Activated CD8-positive, alpha-beta memory T cell treated with anti-CD3 and anti-CD28 coated beads for 4 hours (primary cell): ENCODE measurements at places on chromosomes 1 and 21.

- no peak for DNase-seq
Observed at GRCh38 chr1:121516234-121516967, 331.6 kb downstream of the SRGAP2C start.

DNA sequence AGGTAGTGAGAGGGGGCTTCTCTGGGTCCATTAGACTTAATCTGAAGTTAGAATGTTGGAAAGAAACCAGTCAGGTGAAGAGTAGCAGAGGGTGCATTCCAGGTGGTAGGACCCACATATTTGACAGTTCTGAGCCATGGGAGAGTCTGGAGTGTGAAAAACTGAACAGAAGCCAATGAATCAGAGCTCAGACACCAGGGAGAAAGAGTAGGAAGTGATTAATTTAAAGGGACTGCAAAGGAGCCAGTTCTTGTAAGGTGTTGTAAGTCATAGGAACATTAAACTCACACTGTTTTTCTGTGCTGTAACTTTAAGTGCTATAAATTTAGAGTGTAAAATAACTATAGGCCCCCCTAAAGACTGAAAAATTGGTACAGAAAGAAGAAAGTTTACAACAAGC, 5.9 kb upstream of the DHX9 start:
- no peak for DNase-seq

DNA sequence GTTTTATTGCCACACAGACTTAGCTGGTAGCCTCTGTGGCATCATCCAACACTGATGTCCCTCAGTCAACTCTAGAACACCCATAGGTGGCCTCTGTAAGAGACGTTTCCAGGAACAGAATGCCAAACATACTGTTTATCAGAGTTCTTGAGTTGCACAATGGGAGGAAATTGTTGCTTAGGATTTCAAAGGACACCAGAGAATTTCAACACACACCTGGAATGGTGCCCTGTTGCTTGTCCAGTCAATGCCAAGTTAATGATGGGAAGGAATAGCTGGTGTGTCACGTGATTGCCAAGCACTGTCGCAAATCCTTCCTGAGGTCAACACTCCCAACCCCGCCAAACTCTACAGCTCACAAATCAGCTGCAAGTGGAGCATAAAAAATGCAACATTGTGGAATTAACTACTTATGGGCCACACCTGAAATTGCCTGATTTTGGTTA, 28.6 kb upstream of the DUSP23 start:
- DNase-seq, result no peak

DNA sequence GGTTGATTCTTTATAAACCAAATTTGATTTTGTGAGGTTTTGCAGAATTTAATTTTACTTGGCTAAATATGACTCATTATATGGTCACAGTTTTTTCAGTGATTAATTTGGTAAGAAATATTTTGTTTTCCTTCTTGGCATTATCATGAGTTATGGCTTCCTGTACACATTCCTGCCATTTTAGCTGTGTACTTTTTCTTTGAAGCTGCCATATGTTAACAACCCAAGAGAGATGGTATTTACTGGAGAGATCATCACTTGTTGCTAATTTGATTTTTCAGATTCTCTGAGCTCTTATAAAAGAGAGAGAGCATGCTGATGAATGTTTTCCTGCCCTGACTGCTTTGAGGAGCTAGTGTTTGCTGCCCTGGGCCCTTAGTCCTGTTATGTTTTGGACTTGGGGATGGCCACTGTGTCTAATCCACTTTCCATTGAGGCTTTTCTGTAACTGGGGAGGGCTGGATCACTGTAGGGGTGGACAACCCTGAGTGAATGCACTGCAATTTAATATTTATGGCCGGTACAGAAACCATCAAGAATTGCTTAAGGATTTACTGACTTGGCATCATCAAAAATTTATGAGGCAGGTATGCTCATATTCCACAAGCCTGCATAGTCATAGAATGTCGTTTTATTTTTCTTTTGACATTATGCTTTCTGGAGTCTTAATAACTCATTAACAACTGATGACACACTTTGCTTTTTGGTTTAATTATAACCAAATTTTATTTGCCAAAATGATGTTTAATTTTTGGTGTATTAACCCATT, 200.9 kb downstream of the DISC1 start:
- DNase-seq, result no peak

GRCh38 chr1:7594714-7595295, 176.3 kb upstream of the VAMP3 start:
- no peak for DNase-seq

DNA sequence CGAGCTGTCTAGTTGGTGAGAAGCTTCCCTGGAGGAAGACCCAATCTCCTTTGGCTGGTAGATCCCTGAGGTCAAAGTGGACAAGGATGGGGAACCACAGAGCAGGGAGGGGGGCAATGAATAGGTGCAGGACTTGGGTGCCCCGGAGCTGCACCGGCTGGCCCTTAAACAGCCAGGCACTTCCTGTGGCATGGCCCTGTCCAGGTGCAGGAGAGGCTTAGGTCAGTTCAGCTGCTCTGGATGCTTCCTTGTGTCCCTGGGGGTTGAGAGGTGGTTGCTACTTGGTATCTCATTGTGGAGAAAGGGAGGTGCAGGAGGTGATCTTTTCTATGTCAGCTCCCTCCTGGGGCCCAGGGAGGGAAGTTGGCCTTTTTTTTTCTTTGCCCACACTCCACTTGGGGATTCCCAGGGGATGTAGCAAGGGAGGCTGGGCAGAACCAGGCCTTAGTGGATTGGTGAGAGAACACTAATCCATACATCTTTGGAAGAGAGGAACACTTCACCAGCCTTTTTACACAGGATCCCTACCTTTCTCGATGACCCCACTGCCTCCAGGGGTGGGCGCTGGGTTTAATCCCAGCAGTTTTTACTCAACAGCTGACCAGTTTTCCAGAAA, 1.2 kb upstream of the ST3GAL3 start:
- no peak for DNase-seq

- DNase-seq, result no peak
Observed at GRCh38 chr1:29793101-29793546, 556.8 kb downstream of the PTPRU start.

- no peak for DNase-seq
Observed at GRCh38 chr1:223462866-223463404, 69.7 kb downstream of the CCDC185 start.

GRCh38 chr21:33643658-33644311, 1.5 kb downstream of the ITSN1 start:
- DNase-seq, result no peak

DNA sequence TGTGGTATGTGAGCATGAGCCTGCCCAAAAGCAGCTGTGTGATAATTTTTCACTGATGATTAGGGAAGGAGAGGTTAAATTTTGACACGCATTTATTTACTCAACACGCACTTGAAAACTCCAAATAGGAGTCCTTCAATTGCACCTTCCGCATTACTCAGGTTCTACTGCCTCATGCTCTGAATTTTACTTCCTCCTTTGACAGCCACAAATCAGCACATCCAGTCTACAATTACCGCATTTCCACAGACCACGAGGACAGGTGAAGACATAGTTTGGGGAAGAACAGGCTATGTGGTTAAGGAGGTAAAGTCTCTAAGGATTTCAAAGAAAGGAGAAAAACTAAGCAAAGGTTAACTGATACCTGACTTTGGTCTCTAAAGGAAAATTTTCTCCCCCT, 2.6 kb downstream of the CAPN8 start:
- no peak for DNase-seq

DNA sequence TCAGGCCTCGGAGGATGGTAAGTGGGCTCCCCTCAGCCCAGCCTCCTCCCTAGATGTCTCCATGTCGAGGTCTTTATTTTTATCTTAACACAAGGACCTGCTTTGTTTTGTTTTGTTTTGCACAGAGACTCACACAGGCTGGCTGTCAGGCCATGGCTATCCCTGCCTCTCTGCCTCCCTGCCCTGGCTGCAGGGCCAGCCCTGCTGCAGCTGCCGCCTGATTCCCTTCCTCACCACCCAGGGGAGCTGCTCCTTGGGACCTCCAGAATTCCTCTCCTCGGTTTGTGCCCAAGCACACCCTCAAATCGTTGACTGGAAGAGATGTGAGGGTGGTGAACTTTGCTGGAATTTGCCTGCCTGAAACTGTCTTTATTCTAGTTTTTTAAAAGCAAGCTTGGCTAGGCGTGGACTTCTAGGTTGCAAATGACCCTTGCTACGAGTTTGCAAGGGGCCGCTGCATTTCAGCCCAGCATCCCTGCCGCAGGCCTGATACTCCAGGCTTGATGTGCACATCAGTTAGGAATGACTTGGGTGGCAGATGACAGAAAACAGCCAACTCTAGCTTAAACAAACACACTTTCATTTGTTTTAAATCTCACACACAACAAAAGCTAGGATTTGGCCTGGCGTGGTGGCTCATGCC, 37.1 kb downstream of the WNT9A start:
- DNase-seq, result no peak

GRCh38 chr1:13604176-13604575, 20.5 kb downstream of the PDPN start:
- DNase-seq, result no peak

DNA sequence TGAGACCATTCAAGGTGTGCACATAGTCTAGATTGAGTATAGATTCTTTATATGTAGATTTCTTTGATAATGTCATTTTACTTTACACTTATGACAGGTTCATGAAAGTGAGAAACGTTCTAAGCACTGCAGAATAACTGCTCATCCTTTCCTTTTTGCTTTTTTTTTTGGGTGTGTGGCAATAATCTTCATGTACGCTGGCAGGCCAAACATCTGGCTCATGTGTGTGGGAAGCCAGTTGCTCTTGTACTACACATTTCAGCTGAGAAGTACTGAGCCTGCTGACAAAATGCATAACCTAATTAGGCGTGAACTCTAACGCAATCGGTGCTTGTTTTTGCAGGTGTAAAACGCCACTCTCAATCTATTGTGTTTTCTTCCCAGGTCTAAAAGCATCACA, 350.8 kb upstream of the KAZN start:
- no peak for DNase-seq

- DNase-seq, result no peak
Observed at GRCh38 chr1:93751377-93752250, 70.0 kb upstream of the BCAR3 start.

DNA sequence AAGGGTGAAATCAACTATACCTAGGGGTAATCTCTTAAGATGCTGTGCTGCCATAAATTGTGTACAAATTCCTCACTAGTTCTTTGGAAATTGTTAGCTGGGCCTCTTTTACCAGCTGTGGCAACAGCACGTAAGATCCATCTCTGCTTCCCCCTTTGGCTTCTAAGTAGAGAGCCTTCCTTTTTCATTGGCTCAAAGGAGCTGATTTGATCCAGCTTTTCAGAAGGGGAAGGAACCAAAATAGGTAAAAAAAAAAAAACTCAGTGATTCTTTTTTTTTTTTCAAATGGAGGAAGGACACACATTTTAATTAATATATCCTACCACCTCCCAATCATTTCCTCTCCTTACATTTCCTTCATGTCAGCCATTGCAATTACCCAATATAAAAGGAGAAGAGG, 4.0 kb upstream of the RCAN1 start:
- no peak for DNase-seq

- no peak for DNase-seq
Observed at GRCh38 chr1:16017461-16018303, at the start of gene HSPB7. HSPB7 (minus strand) TSS chr1:16018043; CDS start chr1:16017963, 80 bp downstream.

GRCh38 chr1:28447679-28448078, 58.2 kb upstream of the RCC1 start:
- DNase-seq, result no peak

- no peak for DNase-seq
Observed at GRCh38 chr1:41657679-41658295, 173.3 kb upstream of the EDN2 start.

- no peak for DNase-seq
Observed at GRCh38 chr1:9078015-9078751, 8.7 kb upstream of the SLC2A5 start.

- no peak for DNase-seq
Observed at GRCh38 chr21:32366191-32366590, 26.6 kb downstream of the URB1 start.

- no peak for DNase-seq
Observed at GRCh38 chr1:244356376-244356775, 95.3 kb downstream of the ADSS2 start.

- DNase-seq, result no peak
Observed at GRCh38 chr1:45328680-45329079, 2.0 kb downstream of the HPDL start.

DNA sequence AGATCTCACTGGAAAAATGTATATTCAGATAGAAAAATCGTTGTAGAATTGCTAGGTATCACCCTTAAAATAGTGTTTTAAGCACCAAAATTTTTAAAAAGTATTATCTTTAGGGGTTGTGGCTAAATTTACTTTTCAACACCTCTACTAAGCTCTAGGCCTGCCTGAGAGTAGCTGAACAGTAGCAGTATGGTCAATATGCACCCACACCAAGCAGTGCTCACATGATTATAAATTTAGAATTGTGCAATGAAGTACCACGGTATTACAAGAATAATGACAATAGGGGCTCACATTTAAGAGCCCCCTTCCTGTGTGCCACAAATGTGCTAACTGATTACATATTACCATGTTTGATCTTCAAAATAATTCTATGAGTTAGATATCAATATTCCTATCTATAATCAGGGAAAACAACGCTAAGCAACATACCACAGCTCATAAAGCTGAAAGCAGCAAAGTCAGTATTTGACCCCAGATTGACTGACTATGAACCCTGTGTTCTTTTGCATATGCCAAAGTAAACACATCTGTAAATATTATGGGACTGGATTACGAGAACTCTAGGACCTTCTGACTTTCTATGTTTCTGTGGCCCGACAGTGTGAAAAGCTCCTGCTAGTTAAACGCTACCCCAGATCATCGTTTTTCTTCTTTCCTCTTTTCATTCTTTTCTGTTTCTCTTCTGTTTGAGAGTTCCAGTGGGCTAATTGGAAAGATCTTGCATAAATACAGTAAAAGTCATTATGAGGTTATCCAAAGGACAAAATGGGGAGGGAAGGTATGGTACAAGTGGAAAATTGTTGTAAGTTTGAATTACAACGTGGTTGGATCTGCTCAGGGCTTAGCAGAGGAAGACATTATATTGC, 201.1 kb upstream of the C1orf87 start:
- DNase-seq, result no peak

- no peak for DNase-seq
Observed at GRCh38 chr1:206575165-206575893, 36.9 kb downstream of the EIF2D start.

- no peak for DNase-seq
Observed at GRCh38 chr1:93938461-93939145, 29.4 kb upstream of the GCLM start.

GRCh38 chr1:63272811-63273210, 49.6 kb upstream of the FOXD3 start:
- DNase-seq, result no peak

GRCh38 chr1:178271471-178271870, 177.6 kb downstream of the RASAL2 start:
- DNase-seq, result no peak

DNA sequence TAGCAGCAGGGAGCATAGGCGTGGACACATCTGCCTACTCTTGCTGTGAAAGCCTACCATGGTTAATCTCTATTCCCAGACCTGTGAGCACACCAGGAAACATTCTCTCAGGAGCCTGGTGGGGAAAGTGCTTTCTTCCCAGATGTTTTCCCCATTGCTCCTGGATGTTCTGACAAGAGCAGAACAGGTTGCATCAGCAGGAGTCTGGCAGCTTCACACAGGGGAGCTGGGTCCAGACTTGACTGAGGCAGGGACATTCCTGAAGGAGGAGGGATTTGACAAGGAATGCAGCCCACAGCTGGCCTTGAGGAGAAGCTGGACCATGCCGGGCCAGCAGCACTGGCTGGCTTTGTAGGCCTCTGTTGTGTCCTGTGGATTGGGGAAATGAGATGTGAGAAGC, 21.0 kb upstream of the ARTN start:
- no peak for DNase-seq
